OCI-LY7 (cell line): ENCODE measurements at places on chromosomes 11 and 22. TPM values are rescaled to one million over a fixed set of nuclear protein-coding genes. Genes with fewer than 3 reads are reported as not detected.

APOA5 gene
- total RNA-seq, result not detected in 2 replicates

OR2AT4 gene
- not detected in 2 replicates for total RNA-seq

SMC1B gene
- 0.08 TPM in 1 of 2 replicates, not detected in the other for total RNA-seq

KIAA0930 gene
- 85.3 and 93.9 TPM in 2 replicates for total RNA-seq

SLC22A8 gene
- not detected in 2 replicates for total RNA-seq

OR10V1 gene
- total RNA-seq, result not detected in 2 replicates

SNX32 gene
- not detected in 2 replicates for total RNA-seq

MAJIN gene
- not detected in 2 replicates for total RNA-seq

APOBEC3F gene
- 19.2 and 20.7 TPM in 2 replicates for total RNA-seq

TEX12 gene
- total RNA-seq, result 0.50 and 0.59 TPM in 2 replicates

CARD18 gene
- not detected in 2 replicates for total RNA-seq

CASP4 gene
- total RNA-seq, result 1.4 and 1.6 TPM in 2 replicates

CARNS1 gene
- 0.21 and 0.41 TPM in 2 replicates for total RNA-seq

ATP6V1E1 gene
- 100 and 108 TPM in 2 replicates for total RNA-seq

NNMT gene
- not detected in 2 replicates for total RNA-seq

ALDH3B1 gene
- 0.53 and 0.65 TPM in 2 replicates for total RNA-seq

FGF4 gene
- not detected in 2 replicates for total RNA-seq

MYH9 gene
- total RNA-seq, result 213 and 223 TPM in 2 replicates

CLCF1 gene
- 0.34 TPM in 1 of 2 replicates, not detected in the other for total RNA-seq

TRAPPC4 gene
- 58.0 and 58.5 TPM in 2 replicates for total RNA-seq

GDPD4 gene
- not detected in 2 replicates for total RNA-seq

SSH3 gene
- 18.5 and 22.0 TPM in 2 replicates for total RNA-seq

OR10A6 gene
- not detected in 2 replicates for total RNA-seq
